ENCODE measurements at places on chromosomes 6 and 20.

DNA sequence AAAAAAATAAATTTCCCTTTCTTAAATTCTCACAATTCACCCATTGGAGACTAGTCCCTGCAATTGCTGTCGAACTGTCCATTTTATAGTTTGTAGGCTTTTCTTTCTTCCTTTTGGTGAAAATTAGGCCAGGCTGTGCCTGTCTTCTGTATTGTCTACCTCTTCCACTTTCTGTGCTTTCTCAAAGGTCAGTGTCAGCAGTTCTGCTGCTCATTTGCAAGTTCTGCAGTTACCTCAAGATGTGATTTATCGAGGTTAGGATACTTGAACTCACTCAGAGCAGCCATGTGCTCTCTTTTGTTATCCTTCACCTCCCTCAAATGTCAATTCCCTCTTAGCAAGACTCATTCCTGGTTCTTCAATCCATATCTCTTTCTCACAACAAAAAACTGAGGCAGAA is 179.1 kb downstream of the SLC35F1 start:
- DNase-seq: no peak

GRCh38 chr6:34985236-34985635 is 96.2 kb downstream of the ANKS1A start:
- DNase-seq: no peak

DNA sequence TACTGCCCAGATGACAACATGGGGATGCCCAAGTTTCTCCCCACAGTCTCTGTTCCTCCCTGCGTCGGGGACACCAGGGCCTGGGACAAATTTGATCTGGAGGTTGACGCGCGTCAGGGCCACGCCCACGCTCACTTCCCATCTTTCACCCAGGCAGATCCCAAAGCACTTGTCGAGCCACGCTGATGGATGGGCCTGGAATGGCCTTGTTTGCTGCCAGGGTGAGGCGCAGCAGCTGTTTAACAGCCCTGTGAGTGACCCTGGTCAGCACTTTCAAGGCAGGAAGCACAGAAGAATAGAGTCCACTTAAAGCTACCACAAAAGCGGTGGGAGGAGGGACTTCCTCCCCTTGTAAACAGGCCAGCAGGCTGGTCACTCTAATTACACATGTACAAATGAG is 324.7 kb upstream of the JARID2 start:
- DNase-seq: no peak

- DNase-seq: no peak
Measured at GRCh38 chr6:158391276-158391675, 79.0 kb downstream of the TULP4 start.

DNA sequence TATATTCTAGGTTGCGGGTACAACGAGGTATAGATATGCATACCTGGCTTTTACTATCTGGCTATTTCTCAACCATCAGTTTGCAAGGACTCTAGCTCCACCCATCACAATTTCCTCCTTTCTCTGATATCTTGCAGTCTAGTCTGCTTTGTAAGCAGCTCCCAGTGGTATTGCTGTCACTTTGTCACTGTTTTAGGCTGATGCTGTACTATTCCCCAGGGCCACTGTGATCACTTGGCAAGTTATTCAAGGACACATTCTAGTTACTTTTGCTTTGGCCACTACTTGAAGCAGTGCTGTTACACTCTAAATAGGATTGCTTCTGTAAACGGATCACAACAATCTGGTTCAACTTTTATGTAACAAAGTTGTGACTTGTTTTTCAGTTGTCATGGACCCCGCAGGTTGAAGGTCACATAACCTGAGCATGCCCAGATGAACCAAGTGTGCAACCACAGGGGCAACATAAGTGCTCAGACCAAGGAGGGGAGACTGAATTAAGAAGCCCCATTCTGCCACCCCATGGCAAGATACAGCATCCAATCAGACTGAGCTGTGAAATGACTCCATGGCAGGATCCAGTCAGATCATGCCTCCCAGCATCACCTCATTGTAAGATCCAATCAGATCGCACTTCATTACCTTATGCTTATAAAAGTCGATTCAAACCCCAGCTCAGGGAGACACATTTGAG is 588.4 kb upstream of the CITED2 start:
- no peak for DNase-seq

GRCh38 chr20:11981366-11981947 is 63.8 kb downstream of the BTBD3 start:
- no peak for DNase-seq
